ENCODE measurements at places on chromosomes 5 and 9.

DNA sequence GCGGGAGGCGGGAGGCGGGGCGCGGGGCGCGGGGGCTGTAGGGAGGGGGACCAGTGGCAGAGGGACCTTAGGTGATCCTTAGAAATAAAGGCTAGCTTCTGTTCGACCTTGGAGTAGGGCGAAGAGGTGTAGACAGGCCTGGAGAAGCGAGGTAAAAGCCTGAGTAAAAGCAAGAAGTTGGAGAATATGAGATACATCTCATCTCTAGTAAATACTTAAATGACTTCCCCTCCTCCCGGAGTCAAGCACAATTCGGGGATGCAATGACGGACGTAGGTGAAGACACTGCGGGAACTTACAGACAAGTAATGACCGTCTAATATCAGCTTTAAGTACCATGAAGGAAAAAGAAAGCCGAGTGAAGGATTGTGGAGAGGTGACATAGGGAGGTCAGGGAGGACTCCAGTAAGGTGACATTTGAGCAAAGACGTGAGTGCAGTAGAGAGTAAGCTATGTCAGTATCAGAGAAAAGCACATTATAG, 466 bp downstream of the SMC2 start:
- DNase-seq: no peak

- no peak for DNase-seq
Observed at GRCh38 chr5:143113461-143113860, 290.0 kb downstream of the NR3C1 start.

DNA sequence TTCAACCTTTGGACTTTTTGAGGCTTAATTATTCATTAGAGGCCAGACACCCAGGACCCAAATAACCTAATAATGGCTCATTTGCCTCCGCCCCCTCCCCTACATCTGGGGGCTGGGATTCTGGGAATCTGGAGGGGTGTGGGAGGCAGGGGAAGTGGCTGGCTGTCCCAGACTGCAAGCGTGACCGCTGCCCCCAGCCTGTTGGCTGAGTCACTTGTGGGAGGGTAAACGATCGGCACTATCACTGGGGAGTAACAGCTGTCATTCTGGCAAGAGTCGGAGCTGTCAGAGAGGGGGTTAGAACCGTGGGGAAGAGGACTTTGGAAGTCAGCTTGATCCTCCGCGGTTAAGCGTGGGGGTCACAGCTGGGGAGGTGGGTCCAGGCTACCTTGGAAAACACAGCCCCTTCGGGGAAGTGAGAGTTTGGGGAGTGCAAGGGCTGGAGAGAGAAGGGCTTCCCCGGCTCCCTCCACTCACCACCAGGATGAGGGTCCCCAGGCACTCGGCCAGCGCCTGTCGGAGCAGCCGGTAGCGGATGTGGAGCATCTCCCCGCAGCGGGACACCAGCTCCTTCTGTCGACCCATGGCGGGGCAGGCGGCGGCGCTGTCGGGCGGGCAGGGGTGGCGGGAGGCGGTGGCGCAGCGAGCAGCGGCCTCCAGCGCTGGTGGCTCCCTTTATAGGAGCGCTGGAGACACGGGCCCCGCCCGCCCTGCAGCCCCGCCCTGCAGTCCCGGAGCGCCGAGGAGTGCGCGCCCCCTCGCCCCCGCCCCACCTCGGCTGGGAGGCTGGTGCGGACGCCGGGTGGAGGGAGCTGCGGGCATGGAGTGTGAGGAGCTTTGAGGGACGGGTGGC, at the start of gene AQP3:
Gene AQP3 (minus strand): TSS at position 648 of the 853 bp plus-strand sequence. CDS start 63 bp downstream, at position 585.
- no peak for DNase-seq

- DNase-seq: no peak
Observed at GRCh38 chr5:14447958-14448911, 133.4 kb upstream of the OTULINL start.

- DNase-seq: no peak
Observed at GRCh38 chr5:8714861-8715260, 831.0 kb downstream of the SEMA5A start.

All from retinal pigment epithelial cell (primary cell).